ENCODE measurements at places on chromosomes 16 and 17.

DNA sequence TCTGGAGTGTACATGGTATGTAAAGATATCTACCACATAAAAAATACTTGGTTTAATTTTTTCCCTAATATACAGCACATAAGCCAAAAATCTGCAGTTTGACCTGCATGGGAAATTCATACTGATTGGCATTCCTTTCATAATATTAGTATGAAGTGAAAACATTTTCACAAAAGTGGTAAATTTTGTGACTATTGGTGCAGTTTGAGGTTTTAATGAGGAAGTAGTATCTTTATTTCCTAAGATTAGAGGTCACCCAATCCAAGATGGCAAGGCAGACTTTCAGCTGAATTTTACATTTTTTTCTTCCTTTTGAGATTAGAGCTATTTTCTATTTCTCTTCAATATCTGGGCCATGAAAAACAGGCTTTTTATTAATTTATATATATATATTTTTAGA lies 21.2 kb downstream of the METTL9 start:
- DNase-seq = no peak

GRCh38 chr17:58702045-58702476 lies 9.7 kb downstream of the RAD51C start:
- no peak for DNase-seq

GRCh38 chr16:17988839-17989238 lies 347.7 kb downstream of the NPIPA8 start:
- DNase-seq = no peak

GRCh38 chr16:54342966-54343365 lies 56.4 kb upstream of the IRX3 start:
- DNase-seq = no peak

Measured in NCI-H1105 (cell line).